ENCODE measurements at places on chromosomes 2 and 18.
A peak's percentile ranks its signal among the peaks of the same experiment; 100 is the strongest.

- DNase-seq = no peak
Measured at GRCh38 chr2:40421631-40422297, 30.1 kb downstream of the SLC8A1 start.

DNA sequence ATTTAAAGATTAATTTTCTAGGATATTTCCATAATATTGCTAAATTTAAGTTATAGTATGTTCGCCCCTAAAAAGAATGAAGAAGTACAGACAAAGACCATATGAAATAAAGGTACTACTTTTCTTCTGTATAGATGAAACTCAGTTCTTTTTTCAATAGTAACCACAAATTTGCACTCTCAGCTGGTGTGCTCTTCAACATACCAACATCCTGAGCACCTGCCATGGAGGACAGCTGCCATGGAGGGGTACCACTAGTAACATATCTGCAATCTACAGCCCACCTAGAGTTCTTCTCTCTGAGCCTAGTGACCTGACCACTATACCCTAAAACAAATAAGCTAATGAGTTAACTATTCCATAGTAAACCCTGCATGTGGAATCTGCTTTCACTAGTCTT, 36.8 kb upstream of the ERCC3 start:
- DNase-seq = no peak

DNA sequence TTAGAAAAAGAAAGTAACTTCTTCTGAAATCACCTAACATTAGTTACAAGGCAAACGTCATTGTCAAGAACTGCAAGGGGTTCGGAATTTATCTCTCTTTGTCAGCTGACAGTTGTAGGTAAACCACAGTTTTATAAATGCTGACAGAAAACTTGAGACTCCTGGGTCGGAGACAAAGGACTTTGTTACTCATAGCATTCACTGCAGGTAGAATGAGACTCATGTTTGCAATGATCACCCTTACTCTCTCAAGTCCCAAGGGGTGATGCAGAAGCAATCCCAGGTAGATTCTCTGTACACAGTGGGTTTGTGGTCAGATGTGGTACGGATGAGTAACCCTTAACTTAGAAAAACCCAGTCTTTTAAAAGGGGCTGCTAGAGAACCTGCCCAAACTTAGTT, 757.8 kb downstream of the TRIB2 start:
- DNase-seq = no peak

GRCh38 chr2:105631922-105632321, 112.8 kb upstream of the NCK2 start:
- no peak for DNase-seq

DNA sequence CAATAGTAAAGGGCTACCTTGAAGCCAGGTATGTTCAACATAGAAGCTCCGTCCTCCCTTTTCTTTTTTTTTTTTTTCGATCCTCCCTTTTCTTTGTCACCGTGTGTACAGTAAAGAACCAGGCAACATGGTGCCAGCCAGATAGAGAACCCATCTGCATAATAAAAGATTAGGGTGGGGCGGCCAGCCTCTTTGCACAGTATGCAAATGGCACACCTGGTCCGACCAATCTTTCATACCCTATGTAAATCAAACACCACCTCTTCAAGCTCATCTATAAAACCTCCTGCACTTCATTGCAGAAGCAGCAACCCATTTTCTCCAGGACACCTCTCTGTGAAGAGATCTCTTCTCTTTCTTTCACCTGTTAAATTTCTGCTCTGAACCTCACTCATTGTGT, 7.3 kb upstream of the WDR33 start:
- no peak for DNase-seq

GRCh38 chr2:10097352-10098148, 17.3 kb upstream of the CYS1 start:
- peak; percentile 54 for DNase-seq

- no peak for DNase-seq
Measured at GRCh38 chr2:226153553-226153952, 646.1 kb downstream of the IRS1 start.

DNA sequence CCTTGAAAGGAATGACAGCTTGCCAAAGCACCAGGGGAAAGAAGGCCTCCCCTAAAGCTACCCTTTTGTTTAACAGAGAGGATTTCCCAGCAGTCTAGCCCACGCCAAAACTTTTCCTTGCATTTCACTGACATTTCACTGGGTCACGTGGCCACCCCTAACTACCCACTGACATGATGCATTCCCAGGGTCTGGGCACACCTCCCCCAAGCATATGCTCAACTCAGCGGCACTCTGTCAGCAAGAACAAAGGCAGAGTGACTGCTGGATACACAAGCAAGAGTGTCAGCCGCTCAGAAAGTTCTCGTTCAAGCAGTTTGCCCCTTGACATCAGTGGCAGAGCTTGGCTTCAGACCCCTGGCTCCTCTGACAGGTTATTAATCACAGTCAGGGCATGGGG, 34.2 kb upstream of the MARCO start:
- no peak for DNase-seq

DNA sequence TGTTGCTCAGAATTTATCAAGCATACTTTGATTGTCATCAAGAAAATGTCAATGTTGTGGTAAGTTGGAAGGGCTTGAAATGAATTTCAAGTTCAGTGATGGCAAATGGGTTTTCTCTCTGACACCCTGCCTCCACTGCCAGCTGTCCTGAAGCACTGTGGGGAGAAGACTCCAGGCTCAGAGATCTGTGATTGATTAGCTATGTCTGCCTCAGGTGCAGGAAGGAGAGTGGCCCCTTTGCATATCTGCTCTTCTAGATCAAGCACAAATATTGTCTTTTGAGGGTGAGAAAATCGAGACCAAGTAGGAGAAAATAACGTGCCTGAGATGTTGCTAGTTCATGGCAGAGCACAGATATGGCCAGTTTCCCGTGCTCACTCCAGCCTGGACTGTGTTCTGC, 178.8 kb upstream of the GLI2 start:
- no peak for DNase-seq

GRCh38 chr2:136505462-136505861, 259.9 kb upstream of the THSD7B start:
- DNase-seq = no peak

- no peak for DNase-seq
Measured at GRCh38 chr2:68086166-68086565, 23.4 kb upstream of the C1D start.

DNA sequence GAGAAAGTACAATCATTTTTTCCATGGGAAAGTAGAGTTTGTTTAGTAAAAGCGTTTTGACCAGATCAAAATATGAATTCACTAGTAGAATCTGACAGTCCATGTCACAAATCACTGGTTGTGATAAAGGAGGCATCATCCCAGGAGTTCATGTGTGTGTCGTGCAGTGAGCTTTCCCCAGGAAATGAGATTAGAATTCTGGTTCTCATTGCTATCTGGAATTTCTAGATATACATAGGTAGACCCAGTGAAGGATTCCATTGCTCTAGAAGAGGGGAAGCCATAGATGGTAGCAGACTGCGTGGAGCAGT, 206.6 kb downstream of the NCK2 start:
- DNase-seq = no peak

GRCh38 chr2:189347540-189347939, 93.7 kb upstream of the WDR75 start:
- peak; percentile 94 for DNase-seq

DNA sequence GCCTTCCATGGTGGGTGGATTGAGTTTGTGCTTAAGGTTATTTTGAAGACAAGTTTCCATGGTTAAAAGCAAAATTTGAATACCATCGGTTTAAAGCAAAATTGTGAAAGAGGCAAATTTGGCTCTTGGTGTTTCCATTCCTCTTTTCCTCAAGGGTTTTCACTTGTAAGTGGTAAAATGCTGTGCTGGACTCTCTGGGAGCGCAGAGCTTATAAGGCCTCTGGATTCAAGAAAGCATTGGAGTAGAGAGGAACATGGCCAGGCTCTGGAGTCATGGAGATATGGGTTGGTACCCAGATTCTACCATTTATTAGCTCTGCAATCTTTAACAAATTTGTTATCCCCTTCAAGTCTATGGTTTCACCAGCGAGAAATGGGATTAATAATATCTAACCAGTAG, 17.5 kb downstream of the KCNE4 start:
- DNase-seq = no peak

- DNase-seq = no peak
Measured at GRCh38 chr18:50682852-50683251, 123.0 kb downstream of the MAPK4 start.

DNA sequence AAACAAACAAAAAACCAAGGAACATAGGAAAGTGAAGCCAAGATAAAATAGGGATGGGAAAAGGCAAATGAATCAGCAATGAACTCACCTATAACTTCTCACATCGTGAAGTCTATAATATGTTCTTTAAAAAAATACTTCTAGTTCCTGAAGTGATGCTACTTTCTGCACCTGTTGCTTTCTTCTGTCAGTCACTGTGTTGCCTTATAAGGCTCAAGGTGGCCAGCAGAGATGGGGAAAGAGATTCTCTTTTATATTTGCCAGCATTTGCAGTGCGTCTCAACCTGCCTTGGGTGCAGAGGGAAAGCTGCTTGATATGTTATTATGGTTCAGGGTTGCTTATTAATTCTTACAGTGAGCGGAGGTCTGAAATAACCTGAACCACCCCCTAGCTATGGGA, 14.0 kb downstream of the QPCT start:
- no peak for DNase-seq

DNA sequence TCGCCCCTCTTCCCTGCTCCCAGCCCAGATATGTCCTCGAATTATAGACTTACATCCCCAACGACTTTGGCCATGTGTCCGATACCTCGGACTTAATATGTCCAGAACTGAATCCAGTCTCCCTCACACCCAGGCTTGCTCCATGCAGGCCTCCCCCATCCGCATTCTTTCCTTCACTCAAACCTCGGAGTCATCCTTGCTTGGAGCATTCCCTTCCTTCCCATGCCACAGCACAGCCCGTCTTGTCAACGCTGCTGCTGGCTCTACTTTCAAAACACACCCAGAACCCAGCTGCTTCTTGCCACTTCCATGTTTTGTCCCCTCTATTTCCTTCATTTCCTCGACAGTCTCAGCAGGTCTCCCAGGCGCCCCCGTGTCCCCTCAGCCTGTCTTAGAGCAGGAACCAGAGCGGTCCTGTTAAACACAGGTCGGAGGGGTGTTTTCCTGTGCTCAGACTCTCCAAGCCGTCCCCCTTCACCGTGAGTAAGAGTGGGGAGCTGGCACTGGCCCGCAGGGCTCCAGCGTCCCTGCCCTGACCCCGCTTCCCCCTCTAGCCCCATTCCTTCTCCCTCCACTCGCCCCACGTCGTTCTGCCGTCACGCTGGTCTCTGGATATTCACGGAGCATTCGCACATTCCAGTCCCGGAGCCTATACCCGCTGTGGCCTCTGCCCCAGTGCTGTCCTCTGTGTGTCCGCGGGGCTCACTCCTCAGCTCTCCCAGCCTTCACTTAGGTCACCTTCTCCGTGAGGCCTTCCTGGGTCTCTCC, 54.4 kb downstream of the VAPA start:
- DNase-seq = no peak

GRCh38 chr2:212816267-212816666, 277.7 kb upstream of the ERBB4 start:
- no peak for DNase-seq

DNA sequence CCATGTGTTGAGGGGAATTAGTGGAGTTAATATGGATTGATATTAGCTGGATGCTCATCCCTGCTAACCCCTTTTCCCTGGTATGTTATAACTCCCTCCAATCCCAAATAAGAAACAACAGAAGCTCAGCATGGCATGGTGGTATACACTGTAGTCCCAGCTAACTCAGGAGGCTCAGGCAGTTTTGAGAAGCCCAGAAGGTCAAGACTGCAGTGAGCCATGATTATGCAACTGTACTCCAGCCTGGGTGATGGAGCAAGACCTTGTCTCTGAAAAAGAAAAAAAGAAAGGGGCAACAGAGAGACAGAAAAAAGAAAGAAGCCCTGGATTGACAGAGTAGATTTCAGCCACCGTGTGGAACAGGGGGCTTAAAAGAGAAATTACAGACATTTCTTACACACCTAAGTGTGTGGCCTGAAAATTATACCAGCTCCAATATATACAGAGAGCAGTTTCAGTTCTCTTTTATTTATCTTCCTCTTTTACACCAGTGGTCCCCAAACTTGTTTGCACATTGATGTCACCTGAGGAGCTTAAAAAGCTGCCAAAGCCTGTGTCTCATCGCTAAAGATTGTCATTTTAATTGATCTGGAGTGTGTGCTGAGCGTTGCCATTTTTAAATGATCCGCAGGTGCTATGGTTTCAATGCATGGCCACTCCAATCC, 203.6 kb downstream of the UBE2E3 start:
- DNase-seq = no peak

- peak; percentile 71 for DNase-seq
Measured at GRCh38 chr2:62266433-62267038, 70.6 kb downstream of the B3GNT2 start.

DNA sequence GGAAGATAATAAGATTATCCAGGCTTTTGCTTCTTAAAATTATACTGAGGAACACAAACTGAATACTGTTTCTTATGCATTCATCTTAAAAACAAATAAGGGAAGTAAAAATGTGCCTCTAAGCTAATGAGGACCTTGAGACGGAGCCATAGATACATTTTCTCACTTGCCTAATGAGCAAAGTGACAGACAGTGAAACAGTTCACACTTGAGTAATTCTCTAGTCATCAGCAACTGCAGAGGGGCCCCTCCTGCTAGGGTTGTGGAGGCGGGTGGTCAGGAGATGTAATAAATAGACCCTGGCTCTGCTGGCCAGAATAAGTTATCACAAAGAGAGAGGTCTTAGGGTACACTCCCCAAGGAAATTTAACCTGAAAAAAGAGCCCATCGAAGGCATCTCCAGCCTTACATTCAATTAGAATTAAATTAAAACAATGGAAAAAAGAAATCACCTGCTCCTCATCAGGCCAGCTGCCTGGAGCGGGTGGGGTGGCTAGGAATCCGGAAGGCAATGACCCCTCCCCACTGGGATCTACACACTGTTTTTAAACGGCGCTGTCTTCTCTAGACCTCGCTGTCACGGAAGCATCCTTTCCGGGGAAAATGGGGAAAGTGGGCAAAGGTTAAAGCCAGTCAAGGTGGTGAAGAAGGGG, 32.6 kb upstream of the INSIG2 start:
- DNase-seq = no peak

- DNase-seq = no peak
Measured at GRCh38 chr18:44510390-44510789, 170.3 kb upstream of the SETBP1 start.

- peak; percentile 59 for DNase-seq
Measured at GRCh38 chr2:62672601-62673000, 32.9 kb upstream of the EHBP1 start.

DNA sequence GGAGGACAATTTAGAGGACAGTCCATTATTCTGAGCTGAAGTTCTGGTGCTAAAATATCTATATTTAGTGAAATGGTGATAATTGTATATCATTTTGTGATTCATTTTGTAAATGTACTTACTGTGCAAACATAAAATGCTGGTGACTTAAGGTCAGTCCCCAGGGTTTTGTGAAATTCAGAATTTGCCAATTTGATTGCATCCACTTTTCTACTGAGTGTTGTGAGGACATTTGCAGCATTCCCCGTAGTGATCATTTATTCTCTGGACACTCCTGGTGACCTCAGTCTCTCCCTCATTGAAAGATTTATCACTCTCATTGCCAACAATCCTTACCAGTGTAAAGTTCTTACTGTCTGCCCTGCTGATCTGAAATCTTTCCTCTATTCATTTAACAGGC, 98.2 kb downstream of the SOCS6 start:
- no peak for DNase-seq
